ENCODE measurements at places on chromosomes 2 and 18.

- peak; percentile 12 for DNase-seq
These were observed 18.2 kb downstream of the BMP10 start for GRCh38 chr2:68853035-68853434.

GRCh38 chr2:105873281-105873680 is 128.6 kb downstream of the NCK2 start:
- DNase-seq = no peak

DNA sequence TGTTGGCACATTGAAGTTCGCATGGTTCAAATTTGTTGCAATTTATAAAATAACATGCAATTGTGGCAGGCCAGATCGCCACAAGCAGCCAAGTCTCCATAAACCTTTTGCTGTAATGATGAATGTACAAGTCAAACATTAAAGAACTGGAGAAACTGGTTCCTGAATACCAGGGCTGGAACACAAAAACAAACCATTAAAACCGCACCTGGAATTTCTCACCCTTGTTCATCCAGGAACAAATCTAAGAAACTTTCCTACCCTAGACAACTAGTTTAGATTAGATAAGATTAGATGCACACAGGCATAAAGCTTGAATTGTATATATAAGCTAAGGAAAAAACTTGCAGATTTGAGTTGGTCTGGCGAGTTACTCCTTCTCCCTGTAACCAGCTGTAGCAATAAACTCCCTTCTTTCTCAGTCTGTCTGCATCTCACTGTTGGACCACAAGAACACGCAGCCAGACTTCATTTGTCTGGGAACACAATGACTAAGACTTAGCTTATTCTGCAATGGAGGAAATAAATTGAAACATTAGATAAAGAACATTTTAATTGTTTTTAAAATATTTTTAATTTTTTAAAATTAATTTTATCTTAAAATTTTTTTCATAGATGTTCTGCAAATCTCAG is 1835.5 kb upstream of the LRRTM1 start:
- no peak for DNase-seq

- no peak for DNase-seq
These were observed 99.1 kb downstream of the EDAR start for GRCh38 chr2:108889907-108890306.

GRCh38 chr2:5690718-5691220 is 1.4 kb upstream of the SOX11 start:
- peak; percentile 15 for DNase-seq

GRCh38 chr2:54641988-54642387 is 81.5 kb upstream of the EML6 start:
- DNase-seq = no peak

DNA sequence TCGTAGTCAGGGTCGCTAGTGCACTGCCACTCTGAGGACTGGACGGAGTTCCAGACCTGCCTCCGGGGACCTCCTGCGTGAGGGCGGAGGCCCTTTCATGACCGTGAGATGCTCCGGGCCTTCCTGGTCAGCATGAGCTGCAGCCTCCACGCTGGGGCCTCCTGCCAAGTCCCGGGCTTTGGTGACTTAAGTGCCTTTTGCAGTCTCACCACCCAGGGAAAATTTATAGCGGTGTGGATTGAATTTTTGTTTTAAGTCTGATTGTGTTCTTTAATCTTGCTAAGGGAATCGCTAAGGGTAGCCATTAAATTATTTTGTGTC is 33.6 kb downstream of the CHRNA1 start:
- DNase-seq = no peak

DNA sequence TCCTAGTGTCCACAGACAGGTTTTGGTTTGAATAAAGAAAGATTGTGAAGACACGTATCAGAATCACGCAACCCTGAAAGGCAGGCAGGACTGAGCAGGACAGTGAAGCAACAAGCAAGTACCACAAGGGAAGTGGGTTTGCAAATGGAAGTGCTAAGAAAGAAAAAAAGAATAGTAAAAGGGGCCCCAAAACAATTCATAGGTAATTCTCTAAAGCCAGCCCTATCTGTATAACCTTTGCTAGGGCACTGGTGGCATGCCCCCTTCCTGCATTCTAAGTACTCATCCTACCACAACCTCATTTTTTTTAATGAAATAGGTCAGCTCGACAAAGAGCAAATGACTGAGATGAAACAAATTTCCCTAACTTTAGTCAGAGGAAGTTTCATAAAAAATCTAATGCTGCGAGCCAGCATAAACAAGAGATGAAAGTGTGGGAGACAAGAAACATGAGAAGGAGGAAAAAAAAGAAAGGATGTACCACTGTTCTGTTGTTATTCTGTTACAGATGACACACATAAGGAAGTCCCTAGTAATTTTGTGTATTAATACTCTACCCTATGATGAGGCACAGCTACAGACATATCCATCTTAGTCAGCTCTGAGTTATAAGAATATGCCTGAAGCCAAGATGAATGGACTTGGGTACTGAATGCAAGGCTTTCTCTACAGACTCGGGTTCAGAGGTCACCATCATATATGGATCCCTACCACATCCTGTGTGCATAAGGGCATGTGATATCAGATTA is 32.2 kb downstream of the IKZF2 start:
- DNase-seq = peak; percentile 90

GRCh38 chr2:233289648-233290047 is 18.0 kb upstream of the SAG start:
- DNase-seq = no peak

- no peak for DNase-seq
These were observed 405.3 kb downstream of the LPIN1 start for GRCh38 chr2:12151716-12152115.

GRCh38 chr2:15932394-15933183 is 7.8 kb upstream of the MYCN start:
- no peak for DNase-seq
